Endothelial cell (in vitro differentiated cells): ENCODE measurements at places on chromosomes 2 and 18. TPM values are rescaled to one million over a fixed set of nuclear protein-coding genes. Genes with fewer than 3 reads are reported as not detected.

DNA sequence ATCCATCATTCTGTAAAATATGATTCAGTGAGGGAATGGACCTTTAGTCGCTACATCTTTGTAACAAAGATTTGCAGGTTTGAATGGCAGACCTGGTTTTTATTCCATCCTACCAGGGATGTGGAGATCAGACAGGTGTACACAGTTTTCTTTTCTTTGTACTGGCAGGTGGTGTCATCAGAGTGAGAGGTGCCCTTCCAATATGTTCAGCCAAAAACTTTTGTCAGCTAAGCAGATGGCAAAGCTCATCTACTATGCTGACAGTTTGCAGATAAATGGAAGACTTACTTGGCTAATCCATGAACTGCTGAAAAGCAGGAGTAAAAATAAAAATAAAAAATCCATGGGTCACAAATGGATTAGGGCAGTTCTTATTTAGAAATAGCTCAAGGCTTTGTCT is 185.5 kb upstream of the DOK6 start:
- H3K27me3 ChIP-seq = no peaks in the 10 kb centered on the region
- H3K36me3 ChIP-seq = no peaks in the 10 kb centered on the region
- H3K4me3 ChIP-seq = no peak overlapping the region
- no peak for DNase-seq

DNA sequence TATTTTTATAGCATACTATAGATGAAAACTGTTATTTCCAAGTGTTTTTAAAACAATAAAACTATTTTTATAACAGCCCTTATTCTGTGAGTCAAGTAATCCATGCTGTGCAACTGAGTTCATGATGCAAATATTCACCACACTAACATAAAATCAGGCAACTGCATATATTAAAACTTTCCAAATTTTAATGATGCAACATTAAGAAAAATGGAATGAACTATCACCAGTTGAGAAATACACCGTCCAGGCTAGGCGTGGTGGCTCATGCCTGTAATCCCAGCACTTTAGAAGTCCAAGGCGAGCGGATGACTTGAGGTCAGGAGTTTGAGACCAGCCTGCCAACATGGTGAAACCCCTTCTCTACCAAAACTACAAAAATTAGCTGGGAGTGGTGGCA is 114.5 kb downstream of the CDH2 start:
- peaks cover 24% of the 10 kb centered on the region for H3K4me1 ChIP-seq
- no peak overlapping the region for H3K4me3 ChIP-seq
- H3K27me3 ChIP-seq = no peaks in the 10 kb centered on the region
- H3K36me3 ChIP-seq = no peaks in the 10 kb centered on the region
- DNase-seq = no peak

GRCh38 chr2:201955702-201956141 is 77.9 kb upstream of the FZD7 start:
- H3K4me3 ChIP-seq = no peak overlapping the region
- DNase-seq = no peak
- no peaks in the 10 kb centered on the region for H3K36me3 ChIP-seq
- peaks cover 9% of the 10 kb centered on the region for H3K27me3 ChIP-seq
- H3K4me1 ChIP-seq = peaks cover 8% of the 10 kb centered on the region
- H3K27ac ChIP-seq = no peak overlapping the region

GRCh38 chr18:45608400-45608799 is 6.9 kb upstream of the SLC14A2 start:
- H3K4me1 ChIP-seq = no peaks in the 10 kb centered on the region
- H3K27ac ChIP-seq = no peak overlapping the region
- DNase-seq = no peak
- H3K27me3 ChIP-seq = peaks cover 2% of the 10 kb centered on the region

- no peaks in the 10 kb centered on the region for H3K36me3 ChIP-seq
- DNase-seq = no peak
- H3K27me3 ChIP-seq = peaks cover 5% of the 10 kb centered on the region
- no peaks in the 10 kb centered on the region for H3K4me1 ChIP-seq
These were observed 212.1 kb downstream of the TTC32 start for GRCh38 chr2:19689646-19690168.

GRCh38 chr2:132692816-132693215 is 22.8 kb upstream of the LYPD1 start:
- peaks cover 2% of the 10 kb centered on the region for H3K27me3 ChIP-seq
- H3K36me3 ChIP-seq = no peaks in the 10 kb centered on the region
- no peak for DNase-seq
- no peak overlapping the region for H3K4me3 ChIP-seq
- no peaks in the 10 kb centered on the region for H3K4me1 ChIP-seq

DNA sequence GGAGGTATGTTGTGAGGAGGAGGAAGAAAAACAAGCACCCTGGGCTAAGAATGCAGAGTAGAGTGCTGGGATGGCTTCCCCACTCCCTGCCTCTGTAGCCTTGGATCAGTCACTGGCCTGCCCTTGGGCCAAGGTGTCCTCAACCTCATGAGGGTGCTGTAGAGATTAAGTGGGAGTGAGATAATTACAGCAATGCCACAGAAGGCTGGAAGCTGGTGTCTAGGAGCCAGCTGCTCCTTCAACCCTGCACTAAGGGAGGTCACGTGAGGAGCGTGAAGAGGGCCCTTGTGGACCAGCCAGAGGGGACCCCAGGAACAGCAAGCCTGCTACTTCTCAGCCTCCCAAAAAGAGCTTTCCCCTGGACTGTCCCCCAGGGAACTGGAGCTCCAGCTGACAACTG is 95.2 kb downstream of the TTC32 start:
- no peaks in the 10 kb centered on the region for H3K4me1 ChIP-seq
- no peaks in the 10 kb centered on the region for H3K27me3 ChIP-seq
- H3K27ac ChIP-seq = no peak overlapping the region
- H3K36me3 ChIP-seq = no peaks in the 10 kb centered on the region

DNA sequence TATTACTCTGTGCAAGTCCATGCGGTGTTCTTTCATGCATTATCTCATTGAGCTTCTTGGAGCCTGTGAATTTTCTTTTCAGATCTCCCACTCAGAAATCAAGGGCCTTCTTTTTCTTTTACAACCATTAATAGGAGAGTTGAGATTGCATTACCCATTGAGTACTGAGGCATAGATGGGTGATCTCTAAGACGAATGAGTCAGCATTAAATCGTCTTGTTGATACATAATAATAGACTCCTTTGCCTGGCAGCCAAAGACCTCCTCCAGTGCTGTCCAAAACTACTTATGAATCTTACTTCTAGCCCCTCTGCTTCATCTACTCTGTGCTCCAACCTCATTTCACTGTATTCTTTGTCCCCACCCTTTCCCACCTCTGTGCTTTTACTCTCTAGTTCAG is 180.5 kb downstream of the AGPS start:
- DNase-seq = no peak
- no peak overlapping the region for H3K4me3 ChIP-seq
- peaks cover 4% of the 10 kb centered on the region for H3K27me3 ChIP-seq
- peaks cover 10% of the 10 kb centered on the region for H3K4me1 ChIP-seq
- no peaks in the 10 kb centered on the region for H3K36me3 ChIP-seq

DNA sequence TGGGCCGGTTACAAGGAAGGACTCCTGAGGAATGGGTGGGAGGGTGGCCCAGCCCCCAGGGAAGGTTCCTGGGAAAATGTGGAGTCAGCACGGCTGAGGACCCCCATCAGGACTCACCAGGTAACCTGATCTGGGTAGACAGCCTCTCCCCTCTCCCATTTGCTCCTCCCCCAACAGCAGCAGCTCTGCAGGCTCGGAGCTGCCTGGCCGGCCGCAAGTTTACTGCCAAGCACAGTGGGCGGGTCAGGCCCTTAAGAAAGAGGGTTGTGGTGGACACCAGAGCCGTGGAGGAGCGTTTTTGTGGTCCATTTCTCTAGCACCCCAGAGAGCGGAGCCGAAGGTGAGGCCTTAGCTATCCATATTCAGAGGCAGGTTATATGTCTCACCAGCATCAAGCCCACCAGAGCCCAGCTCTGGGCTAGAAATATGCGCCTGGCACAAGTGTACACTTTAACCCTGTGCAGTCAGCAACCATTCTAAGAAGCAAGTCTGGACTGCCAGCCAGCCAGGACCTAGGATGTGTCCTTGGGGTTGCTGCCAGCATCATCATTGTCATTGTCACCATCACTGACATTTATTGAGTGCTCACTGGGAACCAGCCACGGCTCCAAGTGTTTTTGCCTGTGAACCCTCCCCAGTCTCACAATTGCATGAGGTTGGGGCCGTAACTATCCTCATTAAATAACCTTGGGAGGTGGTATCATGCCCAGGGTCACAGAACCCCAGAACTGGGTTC is 190.1 kb downstream of the KLHL29 start:
- DNase-seq = no peak
- no peak overlapping the region for H3K4me3 ChIP-seq
- peaks cover 3% of the 10 kb centered on the region for H3K27me3 ChIP-seq

DNA sequence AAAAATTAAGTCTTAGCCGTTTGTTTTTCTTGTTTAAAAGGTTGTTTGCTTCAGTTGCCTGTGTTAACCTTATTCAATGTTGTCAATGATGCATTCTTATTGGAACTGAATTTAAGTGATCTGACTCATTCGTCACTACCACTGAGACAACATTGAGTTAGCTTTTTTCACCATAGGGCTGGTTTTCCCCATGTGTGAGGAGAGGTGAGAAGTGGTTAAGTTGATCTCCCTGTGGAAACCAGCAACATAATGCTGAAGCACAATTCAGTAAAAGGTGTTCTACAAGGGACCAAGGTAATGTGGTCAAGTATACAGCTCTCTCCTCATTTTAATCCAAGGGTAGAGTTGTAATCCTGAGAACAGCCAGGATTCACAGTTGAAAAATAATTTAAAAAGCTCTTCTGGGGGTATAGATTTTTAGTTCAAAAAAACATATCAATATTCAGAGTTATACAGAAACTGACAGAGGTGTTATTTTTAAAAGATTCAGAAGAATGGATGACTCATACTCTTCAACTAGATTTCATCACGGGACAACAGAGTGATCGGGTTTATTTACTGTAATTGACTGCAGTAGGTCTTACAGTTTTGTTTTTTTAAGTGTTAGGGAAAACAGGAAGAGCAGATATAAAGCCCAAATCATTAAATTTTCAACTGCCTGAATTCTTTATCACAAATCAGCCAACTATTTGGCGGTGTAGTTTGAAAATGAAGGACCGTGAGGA is 12.6 kb downstream of the NOP58 start:
- no peak overlapping the region for H3K4me3 ChIP-seq
- no peaks in the 10 kb centered on the region for H3K27me3 ChIP-seq
- peak overlapping the region; percentile 10 for H3K27ac ChIP-seq
- peaks cover 9% of the 10 kb centered on the region for H3K36me3 ChIP-seq

GRCh38 chr2:227228061-227228667 is 63.7 kb downstream of the COL4A3 start:
- no peak overlapping the region for H3K27ac ChIP-seq
- H3K27me3 ChIP-seq = no peaks in the 10 kb centered on the region
- no peaks in the 10 kb centered on the region for H3K36me3 ChIP-seq
- H3K4me3 ChIP-seq = no peak overlapping the region
- no peak for DNase-seq

DNA sequence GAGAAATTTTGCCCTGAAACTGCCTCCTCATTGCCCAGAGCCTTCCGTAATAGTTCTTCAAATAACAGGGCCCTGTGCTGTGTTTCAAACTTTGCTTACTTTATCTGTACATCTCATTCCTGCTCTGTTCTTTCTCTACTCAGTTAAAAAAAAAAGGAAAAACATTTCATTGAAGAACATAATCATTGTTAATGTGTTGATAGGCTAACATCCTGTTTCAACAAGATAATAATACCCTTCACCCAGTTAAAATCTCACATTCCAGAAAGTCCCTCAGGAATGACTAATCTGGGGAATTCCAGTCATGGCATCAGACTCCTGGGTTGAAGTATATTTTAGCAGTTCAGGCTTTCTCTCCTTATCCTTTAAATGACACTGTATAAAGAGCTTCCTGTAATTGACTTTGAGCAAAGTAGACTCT is 45.6 kb upstream of the ITGAV start:
- H3K4me1 ChIP-seq = peaks cover 27% of the 10 kb centered on the region
- no peaks in the 10 kb centered on the region for H3K27me3 ChIP-seq
- H3K4me3 ChIP-seq = no peak overlapping the region

- H3K27ac ChIP-seq = no peak overlapping the region
- peaks cover 3% of the 10 kb centered on the region for H3K36me3 ChIP-seq
- H3K27me3 ChIP-seq = peaks cover 14% of the 10 kb centered on the region
- DNase-seq = no peak
- peaks cover 35% of the 10 kb centered on the region for H3K4me1 ChIP-seq
These were observed 164.9 kb upstream of the HAAO start for GRCh38 chr2:42957109-42957860.

- no peak for DNase-seq
- no peak overlapping the region for H3K4me3 ChIP-seq
- peaks cover 19% of the 10 kb centered on the region for H3K4me1 ChIP-seq
These were observed 65.6 kb upstream of the FZD7 start for GRCh38 chr2:201968050-201968449.

DNA sequence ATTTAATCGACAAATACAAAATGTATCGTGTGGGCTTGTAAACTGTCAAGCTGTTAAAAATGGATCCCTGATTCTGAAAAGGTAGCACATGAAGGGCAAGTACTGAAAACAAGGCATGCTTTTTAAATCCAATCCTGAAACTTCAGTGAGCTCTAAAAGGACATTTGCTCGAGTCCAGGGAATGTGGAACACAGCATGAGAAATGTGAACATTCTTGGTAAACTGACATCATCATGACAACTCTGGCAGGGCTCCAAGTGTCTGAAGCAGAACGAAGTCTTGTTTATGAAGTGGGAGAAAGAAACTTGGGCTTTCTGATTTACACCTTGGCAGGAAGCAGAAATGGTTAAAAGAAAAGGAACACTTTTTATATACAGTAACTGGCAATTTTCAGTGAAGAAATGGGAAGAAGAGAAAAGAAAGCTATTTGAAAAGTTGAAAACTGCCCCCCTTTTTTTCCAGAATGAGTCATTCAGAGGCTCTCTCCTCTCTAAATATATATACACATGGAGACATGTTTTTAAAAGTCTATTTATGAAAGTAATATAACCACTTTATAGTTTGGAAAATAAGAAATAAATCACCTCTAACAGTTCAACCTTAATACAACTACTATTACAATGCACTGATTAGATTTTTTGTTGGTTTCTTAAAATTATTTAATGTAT is 120.8 kb downstream of the GAREM1 start:
- DNase-seq = no peak
- H3K27me3 ChIP-seq = no peaks in the 10 kb centered on the region
- H3K4me1 ChIP-seq = peaks cover 10% of the 10 kb centered on the region

GRCh38 chr2:159101755-159102489 is 133.5 kb downstream of the TANC1 start:
- H3K4me3 ChIP-seq = no peak overlapping the region
- peaks cover 3% of the 10 kb centered on the region for H3K36me3 ChIP-seq
- peaks cover 47% of the 10 kb centered on the region for H3K4me1 ChIP-seq
- peak overlapping the region; percentile 6 for H3K27ac ChIP-seq
- peaks cover 4% of the 10 kb centered on the region for H3K27me3 ChIP-seq

Gene FBXO41
- total RNA-seq = 2.1 TPM

Gene TBC1D8
- 27.5 TPM for total RNA-seq

Gene HS6ST1
- 23.3 TPM for total RNA-seq

Gene INPP5D
- 79.2 TPM for total RNA-seq

Gene RMDN2
- 2.5 TPM for total RNA-seq

Gene NRP2
- total RNA-seq = 258 TPM

Gene GALR1
- not detected for total RNA-seq

Gene BOLL
- not detected for total RNA-seq
